Left renal pelvis (tissue), 4 donors: ENCODE measurements at places on chromosomes 1 and 21. TPM values are rescaled to one million over a fixed set of nuclear protein-coding genes. Genes with fewer than 3 reads are reported as not detected.

Gene TRNP1
- polyA plus RNA-seq: 4.6 TPM

- no peak for DNase-seq
Observed at GRCh38 chr1:207240325-207241101, 81.0 kb upstream of the CD55 start.

DNA sequence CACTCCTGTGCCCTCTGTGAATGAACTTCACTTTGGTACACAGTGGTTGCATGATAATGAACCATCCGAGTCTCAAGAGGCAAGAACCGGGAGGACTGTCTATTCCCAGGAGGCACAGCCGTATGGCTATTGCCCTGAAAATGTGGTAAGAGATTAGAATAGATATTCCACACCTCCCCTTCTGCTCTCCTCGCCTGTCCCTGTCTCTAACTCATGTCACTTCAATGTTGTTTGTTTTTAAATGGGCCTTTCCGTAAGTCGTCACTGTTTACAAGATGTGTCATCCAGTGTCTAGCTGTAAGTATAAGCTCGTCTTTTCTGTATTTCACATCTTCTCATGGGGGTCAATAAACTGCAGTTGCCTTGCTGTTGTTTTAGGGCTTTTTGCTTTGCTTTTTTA, 122.2 kb downstream of the PATJ start:
- no peak for DNase-seq

Gene PEF1
- polyA plus RNA-seq: 77.3 TPM

DNA sequence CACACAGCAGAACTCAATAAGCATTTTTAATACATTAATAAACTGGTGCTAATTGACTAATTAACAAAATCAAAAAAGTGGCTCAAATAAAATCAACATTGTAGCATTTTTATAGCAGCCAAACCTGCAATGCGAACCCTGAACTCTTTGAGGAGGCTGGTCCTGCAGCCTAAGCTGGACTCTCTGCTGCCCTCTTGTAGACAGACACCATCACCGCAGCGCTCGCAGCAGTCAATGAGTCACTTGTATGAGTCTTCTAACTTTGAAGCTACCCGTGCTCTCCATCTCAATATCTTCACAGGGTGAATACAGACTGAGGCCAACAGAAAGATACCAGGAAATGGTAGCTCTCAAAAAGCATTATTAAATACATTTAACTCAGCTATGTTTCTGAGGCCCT, 9.7 kb upstream of the KRTAP7-1 start:
- DNase-seq: no peak

- DNase-seq: no peak
Observed at GRCh38 chr1:220283625-220284024, 11.4 kb upstream of the RAB3GAP2 start.

DNA sequence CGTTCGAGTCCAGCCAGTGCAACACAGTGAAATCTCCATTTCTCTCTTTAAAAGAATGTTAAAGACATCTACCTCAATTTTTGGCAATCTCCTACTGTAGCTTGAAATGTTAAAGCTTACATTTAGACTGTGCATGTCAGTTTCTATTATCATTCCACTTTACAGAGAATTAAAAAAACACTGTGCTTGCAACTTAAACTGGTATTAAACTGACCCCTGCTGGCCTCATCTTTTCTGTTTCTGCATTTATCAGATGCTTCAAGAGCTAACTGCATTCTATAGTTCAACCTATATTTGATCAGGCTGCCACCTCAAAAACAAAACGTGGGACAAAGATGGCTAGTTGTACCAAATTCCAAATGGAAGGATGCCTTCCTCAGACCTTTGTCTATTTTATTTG, 226.5 kb downstream of the SMYD3 start:
- no peak for DNase-seq

GRCh38 chr1:21655259-21655658, 13.9 kb downstream of the RAP1GAP start:
- DNase-seq: no peak

DNA sequence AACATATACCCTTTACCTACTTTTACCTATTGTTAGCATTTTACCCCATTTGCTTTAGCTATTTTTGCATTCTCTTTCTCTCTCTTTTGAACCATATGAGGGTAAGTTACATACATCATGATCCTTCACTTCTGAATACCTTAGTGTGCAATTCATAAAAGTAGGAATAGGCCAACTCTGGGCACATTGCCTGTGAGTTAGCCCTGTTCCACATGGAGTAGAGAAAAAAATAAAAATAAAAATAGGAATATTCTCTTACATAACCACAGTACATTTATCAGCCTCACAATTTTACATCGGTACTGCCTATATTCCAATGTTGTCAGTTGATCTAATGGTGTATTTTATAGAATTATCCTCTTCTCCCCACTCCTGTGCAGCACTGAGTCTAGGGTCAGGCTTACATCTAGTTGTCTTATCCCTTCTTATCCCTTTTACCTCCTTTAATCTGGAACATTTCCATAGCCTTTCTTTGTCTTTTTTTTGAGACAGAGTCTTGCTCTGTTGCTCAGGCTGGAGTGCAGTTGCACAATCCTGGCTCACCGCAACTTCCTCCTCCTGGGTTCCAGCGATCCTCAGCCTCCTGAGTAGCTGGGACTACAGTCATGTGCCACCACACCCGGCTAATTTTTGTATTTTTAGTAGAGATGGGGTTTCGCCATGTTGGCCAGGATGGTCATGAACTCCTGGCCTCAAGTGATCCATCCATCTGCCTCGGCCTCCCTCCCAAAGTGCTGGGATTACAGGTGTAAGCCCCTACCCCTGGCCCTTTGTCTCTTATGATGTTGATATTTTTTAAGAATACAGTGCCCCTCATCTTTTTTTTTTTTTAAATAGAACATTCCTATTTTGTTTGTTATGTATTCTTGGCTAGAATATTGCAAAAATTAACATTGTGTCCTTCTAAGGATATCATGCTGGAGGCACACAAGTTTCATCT, 11.1 kb upstream of the SLC30A1 start:
- no peak for DNase-seq

Gene PTPRU
- polyA plus RNA-seq: 19.1 TPM

DNA sequence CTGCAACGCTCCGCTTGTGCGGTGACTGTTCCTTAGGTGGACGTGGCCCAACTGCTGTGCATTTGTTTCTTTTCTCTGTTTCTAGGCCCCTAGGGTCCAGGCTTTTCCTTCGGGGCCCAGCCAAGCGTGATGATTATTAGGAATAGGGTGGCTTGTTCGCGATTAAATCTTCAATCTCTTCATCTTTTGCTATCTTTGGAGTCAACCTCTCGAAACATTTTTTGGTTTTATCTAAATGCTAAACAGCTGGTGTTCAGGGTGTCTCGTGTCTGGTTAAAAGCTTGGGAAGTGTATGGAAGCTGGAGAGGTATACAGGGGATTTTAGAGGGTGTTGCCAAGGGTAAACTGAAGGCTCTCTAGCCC, 844 bp upstream of the PLD5 start:
- no peak for DNase-seq

DNA sequence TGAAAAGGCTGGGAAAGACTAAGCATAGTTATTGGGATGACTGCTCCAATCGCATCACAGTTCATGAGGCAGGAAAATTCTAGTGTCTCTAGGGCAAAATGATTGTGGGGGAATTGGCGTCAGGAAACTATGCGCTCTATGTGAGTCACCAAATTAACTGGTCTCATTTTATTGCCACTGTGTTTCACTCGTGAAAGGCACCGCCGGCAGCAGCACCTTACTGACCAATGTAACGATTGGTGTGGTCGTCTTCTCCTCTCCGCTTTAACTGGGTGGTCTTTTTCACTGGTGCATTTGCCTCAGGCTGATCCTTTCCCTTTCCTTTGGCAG, 83.5 kb downstream of the SPAG17 start:
- DNase-seq: no peak

GRCh38 chr1:8943498-8944405, 1.9 kb upstream of the CA6 start:
- peak; percentile 25 for DNase-seq

DNA sequence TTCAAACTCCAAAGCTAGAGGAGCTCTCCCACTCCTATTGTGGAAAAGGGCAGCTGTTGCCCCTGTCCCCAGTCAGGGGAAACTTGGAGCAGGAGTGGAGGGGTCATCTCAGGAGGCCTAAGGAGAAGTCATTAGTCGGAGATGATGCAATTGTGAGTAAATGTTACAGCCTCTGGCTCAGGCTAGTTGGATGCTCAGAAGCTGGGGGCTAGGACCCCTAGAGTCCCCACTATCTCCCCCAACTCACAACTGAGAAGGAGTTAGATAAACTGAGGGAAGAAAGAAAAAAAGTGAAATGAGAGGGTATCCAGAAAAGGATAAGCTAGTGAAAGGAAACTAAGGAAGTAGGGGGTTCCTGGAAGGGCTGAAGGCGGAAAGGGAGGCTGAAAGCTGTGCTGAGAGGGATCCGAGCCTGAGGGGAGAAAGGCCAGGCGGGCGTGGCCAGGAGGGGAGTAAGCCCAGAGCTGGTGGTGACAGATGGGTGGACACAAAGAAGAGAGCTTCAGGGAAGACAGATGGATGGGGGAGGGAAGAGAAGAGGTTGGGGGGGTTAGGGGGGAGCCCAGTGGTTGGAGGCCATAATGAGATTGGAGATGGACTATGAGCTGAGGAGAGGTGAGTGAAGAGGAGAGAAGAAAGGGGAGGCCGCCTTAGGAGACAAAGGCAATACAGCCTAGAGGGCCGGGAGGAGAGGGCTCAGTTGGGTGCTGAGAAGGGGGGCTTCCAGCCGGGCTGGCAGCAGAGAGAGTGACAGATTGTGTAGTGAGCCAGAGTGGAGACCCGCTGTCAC, 4.5 kb upstream of the NHLH1 start:
- no peak for DNase-seq

Gene SAMD13
- 6.3 TPM for polyA plus RNA-seq

Gene LINGO4
- 0.05 TPM for polyA plus RNA-seq

- DNase-seq: no peak
Observed at GRCh38 chr1:113219828-113220227, 146.8 kb downstream of the LRIG2 start.

Gene NPR1
- 36.2 TPM for polyA plus RNA-seq

DNA sequence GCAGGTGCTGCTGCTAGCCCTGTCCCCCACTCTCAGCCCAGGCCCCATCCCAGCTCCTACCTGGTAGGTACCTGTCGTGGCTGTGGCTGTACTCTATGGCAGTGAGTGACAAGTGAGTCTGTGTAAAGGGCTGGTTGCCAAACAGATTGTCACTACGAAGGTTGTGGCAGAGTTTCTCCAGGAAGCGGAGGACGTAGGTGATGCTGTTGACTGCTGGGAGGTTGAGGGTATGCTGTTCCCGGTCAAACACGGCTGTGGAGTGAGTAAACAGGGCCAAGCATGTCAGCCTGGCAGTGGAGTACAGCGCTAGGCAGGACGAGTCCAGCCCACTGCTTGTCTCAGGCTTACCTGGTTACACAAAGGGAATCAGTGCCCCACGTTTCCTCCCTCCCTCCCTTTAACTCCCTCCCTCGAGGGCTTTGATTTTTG, 24.8 kb upstream of the SLFNL1 start:
- no peak for DNase-seq

Gene MPL
- 0.55 TPM for polyA plus RNA-seq

DNA sequence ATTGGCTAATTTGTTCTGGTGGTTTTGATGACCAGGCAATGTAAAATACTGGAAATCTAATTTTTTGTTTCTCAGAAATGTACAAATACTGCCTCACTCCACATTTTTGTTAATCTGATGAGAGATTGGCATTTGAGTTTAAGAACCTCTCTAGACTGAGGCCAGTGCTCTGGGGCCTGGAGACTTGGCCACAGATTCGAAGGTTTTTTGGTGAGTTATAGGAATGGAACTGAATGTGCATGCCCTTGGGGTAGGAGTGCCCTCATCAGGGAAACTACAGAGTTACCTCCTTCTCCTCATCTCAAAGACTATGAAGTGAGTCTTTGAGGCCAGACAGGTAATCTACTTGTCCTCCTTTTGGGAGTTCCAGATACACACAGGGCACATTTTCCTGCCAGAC, 347.9 kb downstream of the LTN1 start:
- no peak for DNase-seq

Gene PLA2G2A
- polyA plus RNA-seq: 0.18 TPM

DNA sequence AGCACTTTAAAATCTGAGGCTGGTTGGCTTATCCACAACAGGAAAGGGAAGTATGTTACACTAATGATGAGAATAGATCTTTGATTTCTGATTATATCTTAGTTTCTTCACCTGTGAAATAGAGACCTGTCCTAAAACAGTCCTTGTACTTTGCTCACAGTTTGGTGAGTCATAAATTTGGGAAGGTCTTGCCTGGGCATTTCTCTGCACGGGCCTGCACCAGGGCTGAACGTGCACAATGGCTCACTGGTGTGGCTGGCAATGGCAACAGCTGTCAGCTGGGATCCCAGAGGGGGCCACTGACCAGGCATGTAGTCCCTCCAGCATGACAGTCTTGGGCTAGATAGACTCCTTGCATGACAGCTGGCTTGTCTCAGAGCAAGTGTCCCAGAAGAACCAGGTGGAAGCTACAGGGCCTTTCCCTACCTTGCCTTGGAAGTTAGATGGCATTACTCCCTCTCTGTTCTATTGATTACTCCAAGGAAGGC, 367.4 kb downstream of the DISC1 start:
- DNase-seq: no peak

Gene TEDDM1
- 0.08 TPM for polyA plus RNA-seq

DNA sequence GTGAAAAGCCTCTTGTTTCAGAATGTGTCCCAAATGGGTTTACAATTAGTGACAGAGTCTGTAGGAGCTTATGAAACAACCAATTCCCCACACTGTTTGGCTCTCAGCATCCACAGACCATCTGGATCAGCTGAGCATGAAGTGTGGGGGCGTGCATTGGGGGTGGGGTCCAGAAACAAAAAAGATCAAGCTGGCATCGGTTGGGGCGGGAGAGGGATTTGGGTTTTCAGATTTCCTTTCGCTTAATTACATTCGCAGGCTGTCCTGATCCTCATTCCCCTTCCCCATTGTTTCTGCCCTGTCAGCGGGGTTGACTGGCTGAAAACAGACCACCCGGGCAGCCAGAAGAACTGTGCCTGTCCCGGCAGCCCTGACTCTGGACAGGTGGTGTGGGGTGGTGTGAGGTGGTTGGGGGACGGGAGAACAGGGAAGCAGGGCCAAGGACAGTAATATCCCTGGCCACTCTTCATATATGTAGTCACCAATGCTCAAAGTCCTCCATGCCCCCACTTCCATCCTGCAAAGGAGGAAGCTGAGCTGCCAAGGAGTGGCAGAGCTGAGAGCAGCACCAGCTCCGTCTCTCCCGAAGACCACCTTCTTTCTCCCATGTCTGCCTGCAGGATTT, 92.0 kb downstream of the IER5 start:
- DNase-seq: no peak

- DNase-seq: no peak
Observed at GRCh38 chr1:20301463-20302107, 10.9 kb downstream of the VWA5B1 start.

DNA sequence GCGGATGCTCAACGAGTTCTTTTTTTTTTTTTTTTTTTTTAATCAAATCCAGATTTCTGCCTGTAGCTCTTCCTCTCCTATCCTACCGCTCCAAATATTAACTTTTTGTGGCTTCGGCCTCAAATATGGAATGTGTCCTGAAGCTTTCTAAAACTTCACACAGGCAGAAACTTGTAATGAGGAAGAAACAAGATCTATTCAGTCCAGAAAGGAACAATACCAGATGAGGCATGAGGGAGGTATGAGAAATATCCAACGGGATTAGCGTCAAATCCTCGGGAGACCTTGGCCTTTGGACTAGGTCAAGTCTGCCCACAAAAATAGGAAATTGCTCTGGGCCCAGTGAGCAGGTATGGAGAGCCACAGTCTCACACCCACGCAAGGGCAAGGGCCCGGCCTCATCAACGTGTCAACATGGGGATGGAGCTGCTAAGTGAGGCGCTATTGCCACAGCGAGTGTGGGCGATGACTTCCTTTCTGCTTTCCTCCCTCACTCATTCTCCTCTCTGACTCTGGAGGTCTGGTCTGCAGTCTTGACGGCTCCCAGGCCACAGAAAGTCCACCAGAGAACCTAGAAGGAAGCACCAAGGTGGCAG, 66.6 kb downstream of the BCAR3 start:
- no peak for DNase-seq
